ENCODE measurements at places on chromosomes 6 and 20.
A peak's percentile ranks its signal among the peaks of the same experiment; 100 is the strongest.

- no peak for DNase-seq
Observed at GRCh38 chr6:158715330-158716311, 65.8 kb downstream of the SYTL3 start.

DNA sequence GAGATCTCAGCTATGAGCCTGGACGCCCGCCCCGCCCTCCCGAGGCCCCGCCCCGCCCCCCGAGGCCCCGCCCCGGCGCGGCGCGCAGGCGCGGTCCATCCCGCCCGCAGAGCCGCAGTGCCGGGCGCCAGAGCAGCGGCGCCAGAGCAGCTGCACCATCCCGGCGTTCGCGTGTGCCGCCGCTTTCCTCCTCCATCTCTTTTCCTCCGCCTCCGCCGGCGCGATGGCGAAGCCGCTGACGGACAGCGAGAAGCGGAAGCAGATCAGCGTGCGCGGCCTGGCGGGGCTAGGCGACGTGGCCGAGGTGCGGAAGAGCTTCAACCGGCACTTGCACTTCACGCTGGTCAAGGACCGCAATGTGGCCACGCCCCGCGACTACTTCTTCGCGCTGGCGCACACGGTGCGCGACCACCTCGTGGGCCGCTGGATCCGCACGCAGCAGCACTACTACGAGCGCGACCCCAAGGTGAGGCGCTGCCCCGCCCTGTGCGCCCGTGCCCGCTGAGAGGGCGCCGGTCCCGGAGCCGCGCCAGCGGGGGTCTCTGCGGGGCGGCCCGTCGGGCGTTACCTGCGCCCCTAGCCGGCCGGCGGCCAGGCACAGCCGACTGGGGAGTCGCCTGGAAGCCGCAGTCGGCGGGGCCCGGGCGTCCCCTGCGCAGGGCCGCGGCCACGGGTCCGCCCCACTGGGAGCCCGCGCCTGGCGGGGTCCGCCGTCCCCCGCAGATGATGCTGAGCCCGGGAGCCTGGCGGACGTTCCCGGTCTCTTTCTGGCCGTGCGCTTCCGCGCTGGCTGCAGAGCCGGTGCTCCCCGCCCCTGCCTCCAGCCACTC lies at the start of gene PYGB:
Gene PYGB (plus strand): TSS at position 130 of the 830 bp plus-strand sequence. CDS start 94 bp downstream, at position 224.
- DNase-seq: peak; percentile 72

DNA sequence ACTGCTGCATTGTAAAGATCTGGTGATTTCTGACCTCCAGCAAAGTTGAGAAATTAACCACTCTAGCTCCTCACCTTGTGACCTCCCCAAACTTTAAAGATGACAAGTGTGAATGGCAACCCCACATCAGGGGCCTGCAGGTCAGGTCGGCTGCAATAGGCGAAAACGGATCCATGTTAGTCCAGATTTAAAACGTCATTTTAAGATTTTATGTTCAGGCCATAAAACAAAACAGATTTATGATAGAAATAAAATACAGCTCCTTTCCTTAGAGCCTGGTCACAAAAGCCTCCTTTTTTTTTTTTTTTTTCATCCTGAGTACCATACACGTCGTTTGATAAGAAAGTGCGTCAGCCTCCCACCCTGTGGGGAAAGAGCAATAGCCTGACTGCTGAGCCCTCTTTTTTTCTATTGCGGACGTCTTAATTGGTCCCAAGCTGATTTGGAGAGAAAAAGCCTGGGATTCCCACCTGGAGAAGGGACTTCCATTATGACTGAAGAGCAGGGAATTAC lies 519.2 kb upstream of the NOX3 start:
- no peak for DNase-seq

DNA sequence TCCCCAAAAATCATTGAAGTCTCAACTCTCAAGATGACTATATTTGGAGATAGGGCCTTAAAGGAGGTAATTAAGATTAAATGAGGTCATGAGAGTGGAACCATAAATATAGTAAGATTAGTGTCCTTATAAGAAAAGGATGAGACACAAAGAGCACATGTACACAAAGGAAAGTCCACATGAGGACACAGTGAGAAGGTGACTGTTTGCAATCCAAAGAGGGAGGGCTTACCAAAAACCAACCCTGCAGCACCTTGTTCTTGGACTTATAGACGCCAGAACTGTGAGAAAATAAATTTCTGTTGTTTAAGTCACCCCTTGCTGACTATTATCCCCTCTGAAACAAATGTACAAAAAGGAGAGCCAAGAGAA lies 150.4 kb upstream of the SMLR1 start:
- DNase-seq: no peak

DNA sequence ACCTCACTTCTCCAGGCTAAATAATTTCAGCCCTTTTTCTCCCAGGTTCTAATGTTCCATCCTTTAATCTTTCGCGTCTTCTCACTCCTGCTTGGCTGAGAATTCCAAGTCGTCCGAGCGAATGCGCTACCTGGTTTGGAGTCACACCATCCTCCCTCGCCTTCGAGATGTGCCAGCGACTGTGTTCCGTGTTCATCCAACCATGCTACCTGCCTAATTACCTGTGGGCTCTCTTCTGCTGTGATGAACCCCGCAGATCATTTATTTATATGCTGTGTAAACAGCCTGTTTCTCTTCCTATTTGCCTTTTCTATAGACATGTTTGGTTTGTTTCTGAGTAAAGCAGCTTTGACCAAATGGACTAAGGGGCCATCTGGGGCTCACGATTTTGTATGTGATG lies 83.5 kb upstream of the TMEM181 start:
- no peak for DNase-seq

DNA sequence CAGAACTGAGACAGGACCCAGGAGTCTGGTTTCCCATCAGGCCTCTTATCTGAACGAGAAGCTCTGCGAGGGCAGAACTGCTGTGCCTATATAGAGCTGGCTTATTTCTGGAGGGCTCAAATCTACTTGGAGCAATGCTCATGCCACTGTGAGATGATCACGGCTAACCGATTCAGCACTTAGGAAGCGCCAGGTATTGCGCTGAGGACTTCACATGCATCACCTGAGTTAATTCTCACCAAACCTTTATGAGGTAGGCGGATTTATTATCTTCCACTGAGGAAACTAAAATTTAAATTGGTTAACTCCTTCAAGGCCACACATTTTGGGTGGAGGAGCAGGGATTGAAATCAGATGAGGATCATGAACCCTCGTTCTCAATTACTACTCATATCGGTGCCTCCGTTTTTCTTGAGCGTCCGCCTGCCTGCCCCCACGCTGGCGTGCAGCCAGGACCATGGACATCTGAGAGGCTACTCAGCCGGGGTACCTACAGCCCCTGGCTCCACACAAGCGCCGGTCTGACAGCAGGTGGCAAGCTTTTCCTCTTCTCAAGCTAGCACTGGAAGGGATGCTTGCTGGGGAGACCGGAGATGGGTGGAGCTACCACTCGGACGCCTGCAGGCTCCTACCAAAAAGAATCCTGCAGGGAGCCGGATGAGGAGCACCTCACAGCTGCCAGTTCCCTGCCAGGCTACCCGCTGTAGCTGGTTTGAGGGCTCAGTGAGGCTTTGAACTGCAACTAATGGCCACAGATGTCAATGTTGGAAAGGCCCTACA lies 1.0 kb upstream of the PCIF1 start:
- DNase-seq: peak; percentile 42

GRCh38 chr6:137702791-137703424 lies 164.2 kb upstream of the TNFAIP3 start:
- DNase-seq: no peak

GRCh38 chr6:129590408-129591022 lies 119.5 kb downstream of the ARHGAP18 start:
- no peak for DNase-seq

DNA sequence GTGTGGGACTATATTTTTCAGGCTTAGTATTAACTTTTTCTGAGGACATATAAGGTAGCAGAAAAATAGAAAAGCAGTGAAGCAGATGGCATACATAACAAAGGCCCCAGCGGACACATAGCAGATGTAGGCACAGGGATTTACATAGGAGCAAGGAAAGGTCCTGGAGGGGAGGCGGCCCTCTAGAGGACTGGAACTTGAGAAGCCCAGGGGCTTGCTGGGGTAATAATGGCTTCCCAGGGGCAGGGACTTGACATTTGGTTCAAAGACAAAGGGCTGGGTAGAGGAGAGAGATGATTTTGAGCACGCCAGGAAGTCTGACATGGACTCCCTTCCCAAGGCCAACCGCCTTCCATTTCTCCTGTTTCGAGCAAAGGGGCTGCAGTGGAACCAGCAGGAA lies 31.7 kb upstream of the OSTM1 start:
- no peak for DNase-seq
